Chondrocyte (in vitro differentiated cells): ENCODE measurements at places on chromosomes 5 and 9.
A peak's percentile ranks its signal among the peaks of the same experiment; 100 is the strongest.

DNA sequence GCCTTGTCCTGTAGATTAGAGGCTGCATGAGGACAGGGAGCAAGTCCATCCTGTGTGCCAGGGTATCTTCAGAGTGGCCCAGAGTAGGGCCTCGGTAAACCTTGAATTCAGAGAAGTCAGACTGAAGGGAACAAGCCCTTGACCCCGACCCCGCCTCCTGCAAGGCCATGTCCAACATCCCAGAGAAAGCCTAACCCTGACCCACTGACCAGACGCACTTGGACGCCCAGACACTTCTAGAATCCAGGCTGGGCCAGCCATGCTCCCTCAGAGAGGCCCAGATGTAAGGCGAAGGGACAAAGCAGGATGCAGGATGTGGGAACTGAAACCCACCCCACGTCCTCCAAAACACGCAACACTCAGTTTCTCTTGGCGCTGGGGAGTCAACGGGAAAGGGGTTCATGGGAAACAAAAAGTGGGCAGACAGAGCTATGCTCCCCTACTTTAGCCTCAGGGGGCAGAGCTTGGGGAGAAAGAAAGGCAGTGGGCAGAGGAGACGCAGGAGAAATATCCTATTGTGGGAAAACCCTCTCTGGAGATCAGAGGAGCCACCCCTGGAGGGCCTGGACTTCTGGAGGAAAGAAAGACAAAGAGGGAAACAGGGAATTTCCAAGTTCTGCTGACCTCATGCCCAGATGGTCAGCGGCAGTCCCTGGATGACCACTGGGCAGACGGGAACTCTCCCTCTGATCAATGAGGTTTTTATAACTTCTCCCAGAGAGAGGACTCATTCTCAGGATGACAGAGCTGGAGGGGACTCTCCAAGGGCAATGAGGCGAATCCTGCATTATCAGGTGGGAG lies 13.0 kb downstream of the TNIP1 start:
- no peak for DNase-seq

DNA sequence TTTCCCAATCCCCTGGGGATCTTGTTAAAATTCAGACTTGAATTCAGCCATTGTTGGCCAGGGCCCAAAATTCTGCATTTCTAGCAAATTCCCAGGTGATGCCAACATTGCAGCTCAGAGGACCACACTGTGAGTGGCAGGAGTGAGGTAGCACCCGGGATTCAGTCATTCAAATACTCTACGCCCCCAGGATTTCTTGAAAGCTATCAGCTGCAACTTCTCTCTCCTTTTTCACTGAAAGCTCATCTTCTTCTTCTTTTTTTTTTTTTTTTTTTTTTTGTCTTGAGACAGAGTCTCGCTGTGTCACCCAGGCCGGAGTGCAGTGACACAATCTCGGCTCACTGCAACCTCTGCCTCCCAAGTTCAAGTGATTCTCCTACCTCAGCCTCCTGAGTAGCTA lies 19.3 kb upstream of the ANKH start:
- DNase-seq = no peak

- DNase-seq = no peak
Observed at GRCh38 chr5:7816535-7816901, 34.4 kb downstream of the CFAP90 start.

DNA sequence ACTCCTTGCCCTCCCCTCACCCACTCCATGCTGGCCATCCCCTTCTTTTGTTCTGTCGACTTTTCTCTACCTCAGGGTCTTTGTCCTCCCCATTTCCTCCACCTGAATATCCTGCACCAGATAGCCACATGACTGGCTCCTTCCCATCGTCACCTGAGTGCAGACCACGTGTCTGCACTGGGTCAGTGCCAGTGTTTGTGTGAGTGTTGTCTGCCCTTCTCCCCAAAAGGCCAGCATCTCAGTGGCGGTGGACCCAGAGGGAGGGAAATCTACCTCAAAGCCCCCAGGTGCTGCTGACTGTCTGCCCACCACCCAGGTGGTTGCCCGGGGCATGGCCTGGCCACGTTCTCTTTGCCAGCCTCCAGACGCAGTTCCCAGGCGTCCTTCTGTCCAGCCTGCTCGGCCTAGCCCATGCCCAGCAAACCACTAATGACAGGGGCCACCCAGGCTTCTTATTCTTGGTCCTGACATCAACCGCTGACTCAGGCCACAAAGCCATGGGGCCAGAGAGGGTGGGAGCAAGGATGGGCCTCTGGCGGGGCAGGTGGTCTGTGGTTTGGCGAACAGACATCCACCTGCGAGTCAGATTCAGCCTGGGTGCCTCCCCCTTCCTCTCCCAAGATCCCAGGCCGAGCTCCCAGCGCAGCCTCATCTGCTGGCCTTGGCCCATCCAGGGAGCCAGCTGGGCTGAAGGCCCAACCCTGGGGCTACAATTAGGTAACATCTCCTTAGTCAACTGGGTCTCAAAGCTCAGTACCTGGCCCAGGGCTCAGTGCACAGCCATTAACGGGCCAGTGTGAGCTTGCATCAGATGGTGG lies 5.5 kb upstream of the NINJ1 start:
- DNase-seq = no peak

- no peak for DNase-seq
Observed at GRCh38 chr9:131582056-131582455, 36.7 kb downstream of the PRRT1B start.

- DNase-seq = no peak
Observed at GRCh38 chr5:157750320-157750719, 6.8 kb downstream of the LSM11 start.

- no peak for DNase-seq
Observed at GRCh38 chr9:87684627-87685219, 41.2 kb upstream of the CTSL start.

- no peak for DNase-seq
Observed at GRCh38 chr5:175895686-175896102, 24.3 kb downstream of the CPLX2 start.

- DNase-seq = no peak
Observed at GRCh38 chr5:119343766-119344165, 12.1 kb upstream of the TNFAIP8 start.

- no peak for DNase-seq
Observed at GRCh38 chr5:138832218-138832617, 42.9 kb downstream of the LRRTM2 start.

DNA sequence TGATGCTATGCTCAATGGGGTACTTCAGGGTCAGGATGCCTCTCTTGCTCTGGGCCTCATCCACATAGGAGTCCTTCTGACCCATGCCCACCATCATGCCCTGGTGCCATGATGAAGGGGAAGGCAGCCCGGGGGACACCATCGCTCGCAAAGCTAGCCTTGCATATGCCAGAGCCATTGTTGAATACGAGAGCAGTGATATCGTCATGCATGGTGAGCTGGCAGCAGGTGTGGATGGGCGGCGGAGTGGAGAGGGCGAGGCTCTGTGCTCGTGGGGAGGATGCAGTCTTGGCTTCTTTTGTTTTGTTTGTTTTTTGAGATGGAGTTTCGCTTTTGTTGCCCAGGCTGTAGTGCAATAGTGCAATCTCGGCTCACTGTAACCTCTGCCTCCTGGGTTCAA lies 17.2 kb upstream of the SPZ1 start:
- DNase-seq = peak; percentile 53

- DNase-seq = no peak
Observed at GRCh38 chr9:83969602-83970001, 10.4 kb downstream of the HNRNPK start.

DNA sequence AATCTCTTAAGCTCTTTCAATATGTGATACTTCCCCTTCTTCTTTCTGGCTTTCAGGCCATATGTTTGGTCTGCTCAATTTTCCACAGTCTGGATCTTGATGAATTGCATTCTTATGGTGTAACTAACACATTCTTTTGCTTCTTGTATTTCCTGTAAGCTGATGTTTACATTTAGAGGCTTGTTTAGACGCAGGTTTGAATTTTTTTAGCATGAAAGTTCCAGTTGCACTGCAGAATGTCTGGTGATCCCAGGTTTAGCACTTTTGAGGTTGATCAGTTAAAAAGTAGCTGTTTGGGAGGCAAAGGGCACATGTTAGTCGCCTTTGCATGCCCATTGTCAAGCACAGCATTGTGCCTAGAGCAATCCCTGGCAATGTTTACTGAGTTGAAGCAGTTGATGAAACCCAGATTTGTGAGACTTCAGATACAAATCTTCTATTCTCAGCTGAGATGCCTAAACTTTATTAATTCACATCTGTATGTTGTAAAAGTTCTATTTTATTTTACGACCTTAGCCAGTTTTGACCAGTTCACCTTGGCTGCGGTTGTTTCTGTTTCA lies 59.6 kb upstream of the SPATA31C2 start:
- no peak for DNase-seq

- DNase-seq = no peak
Observed at GRCh38 chr9:110995420-110996340, 42.6 kb downstream of the LPAR1 start.

GRCh38 chr5:91142819-91143218 lies 240.3 kb downstream of the ARRDC3 start:
- no peak for DNase-seq

DNA sequence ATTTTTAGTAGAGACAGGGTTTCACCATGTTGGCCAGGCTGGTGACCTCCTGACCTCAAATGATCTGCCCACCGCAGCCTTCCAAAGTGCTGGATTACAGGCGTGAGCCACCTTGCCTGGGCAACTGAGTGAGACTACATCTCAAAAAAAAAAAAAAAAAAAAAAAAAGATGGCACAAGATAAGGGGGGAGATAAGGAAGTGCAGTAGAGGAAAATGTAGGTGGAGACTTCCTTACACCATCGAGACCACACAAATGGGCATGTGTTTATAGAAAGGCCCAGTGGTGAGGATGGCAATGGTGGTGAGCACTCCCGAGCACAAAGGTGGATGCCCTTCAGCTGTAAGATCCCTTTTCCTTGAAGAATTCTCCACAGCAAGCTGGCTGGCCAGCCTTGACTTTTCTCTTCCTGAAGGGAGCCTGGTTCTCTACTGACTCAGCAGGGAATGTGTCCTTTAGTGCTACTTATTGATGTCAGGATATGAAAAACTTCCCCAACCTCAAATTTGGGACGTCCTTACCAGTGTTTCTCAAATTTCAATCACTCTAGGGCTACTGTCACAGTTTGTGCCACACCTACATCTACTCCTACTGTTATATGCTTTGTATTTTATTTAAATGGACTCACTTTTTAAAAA lies 28.2 kb downstream of the ERGIC1 start:
- no peak for DNase-seq

- DNase-seq = no peak
Observed at GRCh38 chr9:76516871-76517270, 57.9 kb downstream of the GCNT1 start.

- no peak for DNase-seq
Observed at GRCh38 chr5:143758750-143759149, 53.2 kb upstream of the HMHB1 start.

GRCh38 chr9:37437621-37438020 lies 15.1 kb downstream of the GRHPR start:
- DNase-seq = no peak

GRCh38 chr9:88446728-88447127 lies 58.5 kb downstream of the SPIN1 start:
- DNase-seq = no peak

GRCh38 chr5:178996156-178996555 lies 1.0 kb upstream of the GRM6 start:
- DNase-seq = no peak

DNA sequence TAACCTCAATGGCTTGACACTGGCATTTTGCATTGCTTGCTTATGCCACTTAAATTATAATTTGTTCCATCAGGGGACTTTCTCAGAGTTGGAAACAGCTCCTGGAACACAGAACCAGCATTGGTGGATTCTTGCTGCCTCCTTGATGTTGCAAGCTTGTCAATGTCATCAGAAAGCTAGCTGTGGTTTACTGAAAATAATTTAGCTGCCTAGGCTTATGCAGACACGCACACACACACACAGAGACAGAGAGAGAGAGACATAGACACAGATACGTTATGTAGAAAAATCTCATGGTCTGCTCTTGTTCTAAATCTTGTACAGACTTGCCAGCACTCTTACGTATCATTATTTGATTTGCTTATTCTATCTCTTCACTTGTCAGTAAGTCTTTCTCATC lies 78.0 kb downstream of the HMHB1 start:
- no peak for DNase-seq

GRCh38 chr5:175380701-175381100 lies 63.3 kb downstream of the DRD1 start:
- no peak for DNase-seq

- DNase-seq = no peak
Observed at GRCh38 chr9:21096172-21096900, 18.6 kb upstream of the IFNB1 start.

GRCh38 chr5:36744773-36745589 lies 131.6 kb upstream of the NIPBL start:
- no peak for DNase-seq

- no peak for DNase-seq
Observed at GRCh38 chr5:89343666-89344065, 460.7 kb upstream of the MEF2C start.

- DNase-seq = no peak
Observed at GRCh38 chr5:66643387-66643786, 47.2 kb downstream of the MAST4 start.

GRCh38 chr5:133081703-133082102 lies 29.9 kb downstream of the HSPA4 start:
- DNase-seq = no peak

DNA sequence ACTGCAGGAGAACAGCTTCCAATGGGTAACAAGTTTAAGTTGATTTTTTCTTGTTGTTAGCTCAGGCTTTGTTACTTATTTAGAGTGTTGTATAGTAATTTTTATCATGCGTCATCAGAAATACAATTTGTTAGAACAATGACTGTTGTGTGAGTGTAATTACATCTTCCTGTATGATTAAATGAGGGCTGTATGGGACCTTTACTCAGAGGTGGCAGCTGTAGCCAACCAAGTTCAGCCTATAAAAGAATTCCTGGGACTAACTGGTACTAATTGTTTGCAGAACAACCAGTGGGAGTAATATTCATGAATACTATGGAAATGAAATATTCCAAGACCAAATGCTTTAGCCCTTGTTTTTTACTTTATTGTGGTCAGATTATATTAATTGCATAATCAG lies 30.8 kb upstream of the TJP2 start:
- no peak for DNase-seq

GRCh38 chr9:107540164-107540561 lies 50.6 kb upstream of the KLF4 start:
- no peak for DNase-seq

GRCh38 chr9:120191141-120191540 lies 388.8 kb downstream of the CDK5RAP2 start:
- no peak for DNase-seq

GRCh38 chr5:58816181-58816731 lies 233.4 kb downstream of the RAB3C start:
- no peak for DNase-seq

DNA sequence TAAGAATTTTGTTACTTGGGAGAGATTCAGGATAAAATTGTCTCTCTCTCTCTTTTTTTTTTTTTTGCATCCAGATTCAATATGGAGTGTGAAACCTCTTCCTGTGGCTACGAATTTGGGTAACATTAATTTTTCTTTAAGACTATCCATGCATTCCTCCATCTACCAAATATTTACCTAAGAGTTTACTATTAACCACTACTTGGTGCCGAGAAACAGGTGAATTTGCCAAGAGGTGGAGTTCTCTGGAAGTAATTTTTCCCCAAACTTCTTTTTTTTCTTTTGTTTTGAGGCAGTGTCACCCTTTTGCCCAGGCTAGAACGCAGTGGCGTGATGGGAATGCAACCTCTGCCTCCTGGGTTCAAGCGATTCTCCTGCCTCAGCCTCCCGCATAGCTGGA lies 206.3 kb upstream of the VLDLR start:
- DNase-seq = no peak
